AG04449 (cell line): ENCODE measurements at places on chromosomes 12 and 14.

DNA sequence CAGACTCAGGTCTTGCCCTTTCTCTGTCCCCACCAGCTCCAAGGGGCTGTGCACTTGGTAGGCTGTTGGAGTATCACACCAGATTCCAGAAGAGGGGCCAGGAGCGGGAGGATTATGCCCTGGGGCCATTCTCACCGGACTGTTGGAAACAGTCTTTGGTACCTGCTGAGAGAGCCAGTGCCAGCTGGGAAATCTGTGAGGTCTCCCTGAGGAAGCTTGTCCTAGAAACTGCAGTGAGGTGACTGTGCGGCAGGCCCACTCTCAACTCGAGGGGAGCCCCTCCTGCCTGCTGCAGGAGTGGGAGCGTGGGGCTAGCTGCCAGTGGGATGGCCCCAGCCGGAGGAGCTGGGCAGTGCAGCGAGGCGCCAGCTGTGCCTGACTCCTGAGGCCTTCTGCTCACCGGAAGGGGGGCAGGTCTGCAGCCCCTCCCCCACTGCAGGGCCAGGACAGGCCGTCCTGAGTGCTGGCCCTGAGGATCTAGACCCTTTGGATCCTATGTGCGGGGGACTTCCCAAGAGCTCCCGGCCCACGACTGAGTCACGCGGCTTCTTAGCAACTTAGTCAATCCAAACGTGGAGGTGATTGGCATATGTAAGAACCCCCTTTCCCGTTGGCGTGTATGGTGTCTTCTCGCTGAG lies 295.2 kb downstream of the CACNA1C start:
- DNase-seq, result no peak

DNA sequence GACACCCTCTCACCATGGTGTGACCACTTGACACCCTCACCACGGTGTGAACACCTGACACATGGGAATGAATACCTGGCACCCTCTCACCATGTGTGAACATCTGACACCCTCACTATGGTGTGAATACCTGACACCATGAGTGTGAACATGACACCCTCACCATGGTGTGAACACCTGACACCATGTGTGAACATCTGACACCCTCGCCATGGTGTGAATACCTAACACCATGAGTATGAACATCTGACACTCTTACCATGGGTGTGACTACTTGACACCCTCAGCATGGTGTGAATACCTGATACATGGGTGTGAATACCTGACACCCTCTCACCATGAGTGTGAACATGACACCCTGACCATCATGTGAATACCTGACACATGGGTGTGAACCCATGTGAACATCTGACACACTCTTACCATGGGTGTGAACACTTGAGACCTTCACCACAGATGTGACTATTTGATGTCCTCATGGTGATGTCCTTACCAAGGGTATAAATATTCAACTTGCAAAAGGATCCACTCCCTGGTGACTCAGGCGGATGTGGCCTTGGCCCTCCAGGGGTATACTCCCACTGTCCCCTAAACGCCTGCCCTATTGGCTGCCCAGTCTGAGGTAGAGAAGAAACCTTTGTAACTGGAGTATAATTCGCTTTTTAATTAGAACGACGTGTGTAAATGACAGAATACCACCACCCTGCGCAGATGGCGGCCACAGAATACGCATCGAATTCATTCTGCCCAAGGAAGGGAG lies 29.1 kb downstream of the RFLNA start:
- no peak for DNase-seq

GRCh38 chr12:117571321-117571720 lies 209.9 kb upstream of the NOS1 start:
- no peak for DNase-seq

DNA sequence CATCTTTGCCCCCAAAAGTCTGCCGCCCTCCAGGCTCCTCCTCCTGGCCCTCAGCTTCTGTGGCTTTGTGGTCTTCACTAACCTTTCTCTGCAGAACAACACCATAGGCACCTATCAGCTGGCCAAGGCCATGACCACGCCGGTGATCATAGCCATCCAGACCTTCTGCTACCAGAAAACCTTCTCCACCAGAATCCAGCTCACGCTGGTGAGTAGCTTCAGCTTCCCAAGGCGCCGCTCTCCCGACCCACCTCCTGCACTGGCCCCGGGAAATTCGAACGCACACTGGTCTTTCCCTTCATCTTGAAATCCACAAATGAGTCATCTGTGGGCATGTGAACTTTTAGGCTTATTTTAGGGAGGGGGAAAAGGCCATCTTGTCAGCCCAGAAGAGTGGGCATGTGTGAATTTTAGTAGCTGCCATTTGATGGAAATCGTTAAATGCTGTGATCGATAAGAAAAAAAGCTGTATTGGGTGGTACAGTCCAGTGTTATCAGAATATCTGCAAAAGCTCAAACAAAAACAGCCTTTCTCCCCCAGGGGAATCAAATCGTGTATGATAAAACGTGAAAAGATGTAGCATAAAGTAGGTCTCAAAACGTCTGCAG lies 700 bp downstream of the SLC35E3 start:
- DNase-seq, result no peak

- DNase-seq, result no peak
Observed at GRCh38 chr12:75781532-75782046, 250.0 kb downstream of the PHLDA1 start.

GRCh38 chr12:93946542-93947150 lies 201.7 kb upstream of the PLXNC1 start:
- DNase-seq, result no peak

GRCh38 chr14:104333646-104334423 lies 195.4 kb downstream of the KIF26A start:
- no peak for DNase-seq

DNA sequence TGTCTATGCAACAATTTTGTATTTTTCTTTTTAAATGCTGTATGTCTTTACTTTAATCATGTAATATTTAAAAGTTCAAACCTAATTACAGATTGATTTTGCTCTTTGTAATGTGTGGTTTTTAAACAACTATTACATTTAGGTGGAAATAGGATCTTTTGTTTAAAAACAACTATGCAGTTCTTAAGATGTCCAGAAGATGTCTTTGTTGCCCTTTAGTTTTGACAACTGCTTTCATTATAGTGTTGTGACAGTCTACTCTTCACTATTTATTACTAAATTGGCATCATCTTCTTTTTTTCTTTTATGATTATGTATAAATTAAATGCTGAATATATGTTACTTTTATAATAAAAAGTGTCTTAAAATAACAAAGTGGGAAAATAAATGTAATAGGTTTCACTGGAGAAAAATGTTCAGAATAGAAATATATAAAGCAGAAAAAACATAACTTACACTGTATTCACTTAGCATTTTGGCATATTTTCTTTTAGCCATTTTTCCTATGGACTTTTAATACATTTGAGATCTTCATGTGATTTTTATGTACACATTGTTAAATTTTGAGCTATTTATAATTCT lies 27.1 kb upstream of the PCNX4 start:
- no peak for DNase-seq

- DNase-seq, result no peak
Observed at GRCh38 chr12:2013527-2014223, 9.4 kb upstream of the DCP1B start.

DNA sequence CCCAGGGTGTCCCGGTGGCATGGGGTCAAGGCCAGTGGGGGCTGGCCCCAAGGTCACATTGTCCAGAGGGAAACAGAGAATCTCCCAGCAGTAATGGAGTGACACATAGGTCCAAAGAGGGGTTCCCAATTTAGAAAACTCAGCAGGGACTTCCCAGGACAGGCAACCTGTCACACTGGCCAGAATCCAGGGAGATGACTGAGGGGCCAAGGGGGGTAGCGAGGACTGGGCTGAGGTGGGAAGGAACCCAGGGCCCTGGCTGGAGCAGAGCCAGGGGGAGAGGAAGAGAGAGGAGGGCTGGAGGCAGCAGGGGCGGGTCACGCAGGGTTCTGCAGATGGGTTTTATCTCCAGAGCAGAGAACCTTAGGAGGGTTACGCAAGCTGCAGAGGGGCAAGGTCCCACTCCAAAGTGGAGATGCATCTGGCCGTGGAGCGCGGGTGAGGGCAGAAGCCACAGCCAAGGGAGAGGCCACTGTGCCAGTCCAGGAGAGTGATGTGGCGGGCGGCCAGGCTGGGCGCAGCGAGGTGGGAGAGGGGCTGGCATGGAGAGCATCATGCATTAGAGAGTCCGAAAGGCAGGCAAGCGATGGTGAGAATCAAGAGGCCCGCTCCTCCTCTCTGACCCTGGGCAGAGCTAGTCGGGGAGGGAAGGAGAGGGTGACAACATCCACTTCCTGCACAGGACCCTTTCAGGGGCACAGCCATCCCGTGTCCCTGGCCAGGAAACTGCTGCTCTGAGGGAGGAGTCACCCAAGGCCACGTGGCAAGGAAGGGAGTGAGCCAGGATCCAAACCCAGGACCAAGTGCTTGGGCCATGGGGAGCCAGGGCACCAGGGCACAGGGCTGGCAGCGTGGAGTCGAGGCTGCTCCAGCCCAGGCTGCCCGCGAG lies 29.0 kb downstream of the NCOR2 start:
- no peak for DNase-seq

DNA sequence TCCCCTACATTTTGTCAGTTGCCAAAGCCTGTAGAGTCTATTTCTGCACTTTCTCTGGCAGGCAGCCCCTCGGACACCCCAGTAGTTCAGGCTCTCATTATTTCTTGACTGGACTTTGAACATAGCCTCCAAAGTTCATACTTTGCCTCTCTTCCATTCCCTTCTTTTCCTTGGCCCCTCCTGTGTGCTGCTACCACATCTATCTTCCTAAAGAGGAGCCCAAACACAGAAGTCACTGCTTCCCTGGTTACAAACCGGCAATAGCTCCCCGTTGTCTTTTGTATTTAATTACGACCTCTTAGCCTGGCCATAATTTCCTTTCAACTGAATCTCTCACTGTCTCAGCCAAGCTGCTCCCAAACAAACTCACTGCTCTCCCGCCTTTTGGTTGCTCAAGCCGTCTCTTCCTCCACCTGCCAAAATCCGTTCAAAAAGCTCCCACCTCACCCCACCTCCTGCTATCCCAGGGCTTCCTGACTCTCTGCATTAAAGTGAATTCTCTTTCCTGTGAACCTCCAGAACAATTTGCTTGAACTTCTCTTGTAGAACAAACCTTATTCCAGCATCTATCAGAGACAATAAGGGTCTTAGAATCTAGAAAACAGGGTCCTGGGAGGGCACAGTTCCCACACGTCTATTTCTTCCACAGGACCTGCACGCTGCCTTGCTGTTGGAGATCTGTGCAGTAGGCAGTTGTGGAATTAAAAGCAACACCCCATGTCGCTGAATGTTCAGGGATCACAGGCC lies 46.9 kb downstream of the PRMT8 start:
- DNase-seq, result no peak

DNA sequence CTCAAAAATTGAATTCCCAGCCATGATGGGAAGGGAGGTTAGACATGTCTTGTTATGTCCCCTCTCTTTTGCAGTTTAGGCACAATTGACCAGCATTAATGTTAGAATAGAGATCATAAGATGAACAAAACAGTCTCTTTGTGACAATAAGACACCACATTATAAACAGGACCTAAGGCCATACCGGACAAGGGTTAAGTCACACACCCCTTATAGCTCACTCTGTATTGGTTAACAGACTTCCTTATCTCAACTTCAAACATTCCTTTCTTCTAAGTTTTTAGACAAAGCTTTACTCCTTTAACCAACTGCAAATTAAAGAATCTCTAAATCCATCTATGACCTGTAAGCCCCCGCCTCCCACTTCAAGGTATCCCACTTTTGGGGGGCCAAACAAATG lies 81.1 kb upstream of the CPM start:
- DNase-seq, result no peak

DNA sequence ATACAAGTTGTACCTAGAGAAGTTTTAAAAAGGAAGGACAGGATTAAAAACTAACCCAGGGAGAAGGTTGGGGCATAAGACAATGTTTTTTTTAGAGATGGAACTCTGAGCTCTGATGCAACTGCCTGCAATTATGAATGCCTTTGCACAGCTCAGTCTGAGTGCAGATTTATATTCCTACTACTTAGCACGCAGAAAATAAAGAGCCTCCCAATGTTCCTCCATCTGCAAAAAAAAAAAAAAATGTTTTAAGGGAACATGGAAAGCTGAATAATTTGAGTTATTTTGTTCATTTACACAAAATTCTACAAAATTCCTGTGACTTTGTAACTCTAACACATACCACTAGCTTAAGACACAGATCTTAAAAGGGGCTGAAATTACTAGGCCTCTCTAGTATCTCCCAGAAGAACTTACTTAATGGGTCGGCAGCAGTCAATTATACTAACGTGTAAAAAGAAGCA lies 15.7 kb downstream of the CLIP1 start:
- no peak for DNase-seq

GRCh38 chr12:103852498-103852997 lies 11.5 kb upstream of the NT5DC3 start:
- DNase-seq, result no peak

DNA sequence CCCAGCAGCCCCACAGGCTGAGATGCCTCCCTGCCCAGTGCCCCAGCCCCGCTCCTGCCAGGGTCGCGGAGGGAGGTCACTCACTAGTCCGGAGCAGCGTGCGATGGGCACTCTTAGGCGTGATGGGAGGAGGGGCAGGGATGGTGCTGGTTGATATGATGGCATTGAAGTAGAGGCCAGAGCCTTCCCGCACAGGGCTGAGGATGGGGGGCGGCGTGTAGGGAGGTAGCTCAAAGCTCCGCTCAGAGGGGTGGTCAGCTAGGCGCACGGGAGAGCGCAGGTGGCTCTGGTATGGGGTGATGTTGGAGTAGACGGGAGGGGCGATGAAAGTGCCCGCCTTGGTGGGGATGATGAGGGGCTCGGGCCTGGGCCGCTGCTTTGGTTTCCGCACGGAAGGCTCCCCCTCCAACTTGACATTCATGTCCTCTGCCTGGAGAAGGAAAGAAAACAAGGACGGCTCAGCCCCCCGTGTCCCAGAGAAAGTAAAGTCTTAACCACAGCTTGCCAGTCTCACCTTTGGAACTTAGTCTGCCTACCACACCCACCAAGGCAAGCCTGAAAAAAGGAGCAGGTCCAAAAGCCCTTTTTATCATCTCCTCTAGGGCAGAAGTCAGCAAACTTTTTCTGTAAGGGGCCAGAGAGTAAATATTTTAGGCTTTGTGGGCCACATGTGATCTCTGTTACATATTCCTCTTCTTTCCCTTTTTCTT lies 15.5 kb upstream of the PNMA1 start:
- no peak for DNase-seq

- no peak for DNase-seq
Observed at GRCh38 chr12:22551624-22552023, 7.3 kb upstream of the C2CD5 start.

DNA sequence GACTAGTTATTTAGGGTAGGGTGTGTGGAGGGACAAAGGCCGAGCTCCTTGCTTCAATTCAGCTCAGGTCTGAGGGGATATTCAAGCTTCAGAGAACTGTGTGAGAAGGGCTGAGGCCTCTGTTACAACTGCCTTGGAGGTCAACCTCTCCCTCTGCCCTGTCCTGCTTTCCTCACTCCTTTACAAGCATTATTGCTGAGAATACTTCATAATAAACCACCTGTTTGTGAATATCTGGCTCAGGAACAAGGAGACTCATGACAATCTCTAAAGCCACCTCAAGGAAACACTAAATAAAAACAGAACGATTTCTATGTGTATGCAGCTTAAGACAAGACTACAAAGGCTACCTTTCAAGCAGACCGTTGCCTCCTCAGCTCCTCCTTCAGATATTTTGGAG lies 21.7 kb downstream of the OTOGL start:
- DNase-seq, result no peak

GRCh38 chr12:111785651-111786050 lies 18.9 kb downstream of the ALDH2 start:
- DNase-seq, result no peak

- no peak for DNase-seq
Observed at GRCh38 chr12:6469609-6470374, 685 bp downstream of the VAMP1 start.
